ENCODE measurements at places on chromosomes 12 and 14.

- no peak for DNase-seq
Measured at GRCh38 chr14:19775587-19775986, 2.3 kb downstream of the OR4M1 start.

GRCh38 chr14:83096092-83096491, 1562.4 kb upstream of the SEL1L start:
- no peak for DNase-seq

- DNase-seq = no peak
Measured at GRCh38 chr12:54723379-54724256, 75.5 kb upstream of the DCD start.

DNA sequence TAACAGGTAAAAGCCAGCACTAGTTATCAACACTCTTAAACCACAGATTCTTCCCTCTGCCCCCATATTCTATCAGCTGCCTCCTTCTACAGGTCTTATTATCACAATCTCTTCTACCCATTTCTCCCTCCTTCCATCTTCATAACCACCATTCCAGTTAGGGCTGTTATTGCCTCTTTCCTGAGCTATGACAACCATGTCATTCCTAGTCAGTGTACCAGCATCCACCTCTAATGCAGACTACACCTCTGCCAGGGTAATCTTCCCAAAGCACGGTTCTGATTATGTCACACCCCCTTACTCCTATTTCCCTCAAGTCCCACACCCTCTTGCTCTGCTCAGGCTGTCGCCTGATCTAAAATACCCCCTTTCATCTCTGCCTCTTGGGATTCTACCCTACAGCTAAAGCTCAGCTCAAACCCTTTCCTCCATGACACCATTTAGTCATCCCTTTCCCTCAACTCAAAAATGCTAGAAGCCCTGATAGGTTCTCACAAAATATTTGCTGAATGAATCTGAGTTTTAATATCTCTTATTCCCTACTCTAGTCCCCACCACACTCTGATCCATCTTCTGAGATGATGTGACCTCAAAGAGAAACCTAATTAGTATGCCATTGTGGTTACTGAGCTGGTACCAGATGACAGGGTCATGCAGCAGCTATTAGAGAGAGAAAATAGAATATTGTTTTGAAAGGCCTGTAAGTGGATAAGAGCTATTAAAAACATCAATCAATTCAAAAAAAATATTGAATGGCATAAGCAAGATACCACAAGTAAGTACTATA, 11.7 kb downstream of the RACGAP1 start:
- DNase-seq = no peak

DNA sequence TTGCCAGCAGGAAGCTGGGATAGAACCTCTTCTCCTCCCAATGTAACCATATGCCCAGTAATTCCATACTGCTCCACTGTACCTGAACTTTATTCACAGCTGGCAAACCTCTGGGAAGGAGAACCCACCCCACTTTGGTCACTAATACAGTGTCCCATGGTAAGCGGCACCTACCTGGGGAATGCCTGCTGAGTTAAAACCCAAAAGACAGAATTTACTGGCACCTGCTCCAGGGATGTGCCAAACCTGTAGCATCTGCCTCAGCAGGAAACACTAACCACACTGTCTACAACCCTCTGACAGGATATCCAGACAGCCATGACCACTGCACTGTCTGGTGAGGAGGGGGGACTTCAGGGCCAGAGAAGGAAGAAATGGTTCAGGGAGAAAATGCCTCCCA, 26.6 kb downstream of the DDX24 start:
- DNase-seq = no peak

DNA sequence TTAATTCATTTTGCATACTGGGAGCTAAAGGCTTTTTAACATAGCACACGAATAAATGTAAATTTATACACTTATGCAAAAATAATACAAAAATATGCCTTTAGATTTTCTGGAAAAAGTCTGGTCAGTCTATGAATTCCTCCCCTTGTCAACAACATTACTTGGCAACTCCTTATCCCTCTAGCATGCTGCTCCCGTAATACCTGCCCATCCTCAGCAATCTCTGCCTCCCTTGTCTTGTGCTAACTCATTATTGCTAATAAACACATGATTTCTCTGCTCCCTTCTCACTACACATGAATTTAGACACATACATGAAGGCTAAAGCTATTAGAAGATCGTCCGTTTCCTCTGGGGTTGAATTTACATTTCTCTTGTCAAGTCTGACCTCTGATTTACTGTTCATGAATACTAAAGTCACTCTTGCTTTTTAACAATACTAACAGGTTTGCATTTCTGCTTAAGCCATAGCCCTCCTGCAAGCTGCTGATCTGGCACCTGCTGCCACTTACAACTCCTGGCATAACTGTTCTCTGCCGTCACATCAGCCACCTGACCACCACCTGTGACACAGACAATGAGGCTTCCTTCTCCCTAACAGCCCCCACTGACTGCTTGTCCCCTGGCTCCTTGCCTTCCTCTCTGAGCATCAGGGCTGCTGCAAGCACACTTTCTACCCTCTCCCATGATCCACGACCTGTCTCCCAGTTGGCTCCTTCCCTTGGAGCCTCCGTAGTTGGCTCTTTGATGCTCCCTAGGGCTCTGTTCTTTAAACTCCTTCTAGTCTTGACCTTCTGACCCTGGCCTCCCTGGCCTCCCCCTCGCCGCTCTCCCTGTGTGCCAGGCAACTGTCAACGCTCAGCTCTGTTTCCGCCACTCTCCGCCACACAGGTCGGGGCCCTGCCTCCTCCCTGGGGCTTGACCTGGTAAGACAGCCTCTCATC, 177.6 kb downstream of the CALM1 start:
- DNase-seq = peak; percentile 84
